Hematopoietic multipotent progenitor cell treated with erythropoietin and hydrocortisone succinate and interleukin-3 and kit ligand, for 4 days (in vitro differentiated cells): ENCODE measurements at places on chromosomes 3 and 15.

DNA sequence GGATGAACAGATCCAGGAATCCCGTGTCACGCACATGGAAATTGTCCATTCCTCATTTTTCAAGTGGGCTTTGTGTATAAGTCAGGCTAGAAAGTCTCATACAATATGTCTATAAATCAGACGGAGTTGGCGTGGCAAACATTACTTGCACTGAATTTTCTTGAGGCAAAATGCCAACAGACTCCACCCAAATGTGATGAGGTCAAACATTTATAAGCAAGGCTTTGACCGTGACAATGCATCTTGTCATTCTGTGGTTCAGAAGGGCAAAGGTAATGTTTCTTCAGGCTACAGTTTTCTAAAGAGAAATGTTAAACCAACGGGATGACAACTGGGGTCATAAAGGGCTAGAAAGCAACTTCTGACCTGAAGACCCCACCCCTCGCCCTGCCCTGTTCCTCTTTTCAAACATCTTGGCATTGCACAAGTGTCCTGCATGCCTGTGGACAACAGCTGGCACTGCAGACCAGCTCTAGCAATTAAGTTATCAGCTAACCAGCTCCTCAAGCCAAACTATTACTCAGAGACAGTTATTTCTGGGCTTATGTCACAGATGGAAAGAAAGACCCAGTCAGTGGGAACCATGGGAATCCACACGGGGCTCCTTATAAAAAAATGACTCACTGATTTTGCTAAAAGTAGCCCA lies 36.5 kb upstream of the SPTBN5 start:
- DNase-seq, result peak; percentile 44

- no peak for DNase-seq
Measured at GRCh38 chr15:25385986-25386385, 52.8 kb downstream of the UBE3A start.

- DNase-seq, result no peak
Measured at GRCh38 chr3:181354140-181354539, 357.6 kb upstream of the SOX2 start.

- no peak for DNase-seq
Measured at GRCh38 chr15:32982001-32982400, 212.5 kb downstream of the FMN1 start.

GRCh38 chr3:52225452-52226228 lies at the start of gene TLR9:
Gene TLR9 (minus strand): TSS chr3:52225645. CDS start chr3:52225529, 116 bp downstream.
- DNase-seq, result peak; percentile 81

DNA sequence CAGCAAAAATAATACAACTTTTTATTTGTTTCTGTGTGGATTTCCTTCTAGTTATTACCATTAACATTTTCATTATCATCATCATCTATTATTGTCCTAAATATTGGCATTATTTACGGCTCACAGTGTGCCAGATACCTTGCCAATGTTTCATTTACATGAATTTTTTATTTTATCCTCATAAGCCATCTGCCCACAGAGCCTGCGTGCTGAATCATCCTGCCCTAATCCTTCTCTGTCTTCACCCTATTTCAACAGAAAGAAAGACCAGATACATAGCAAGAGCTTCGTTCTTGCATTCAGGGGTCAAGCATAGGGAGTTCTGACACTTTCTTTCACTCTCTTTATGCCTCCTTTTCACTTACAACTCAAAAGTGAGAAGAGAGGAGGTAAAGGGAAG lies 82.0 kb downstream of the KCNMB2 start:
- peak; percentile 15 for DNase-seq

- no peak for DNase-seq
Measured at GRCh38 chr15:37941779-37942178, 7.3 kb downstream of the TMCO5A start.

GRCh38 chr15:98809273-98809672 lies 160.9 kb downstream of the IGF1R start:
- no peak for DNase-seq

- no peak for DNase-seq
Measured at GRCh38 chr3:188518416-188518815, 364.5 kb downstream of the LPP start.

DNA sequence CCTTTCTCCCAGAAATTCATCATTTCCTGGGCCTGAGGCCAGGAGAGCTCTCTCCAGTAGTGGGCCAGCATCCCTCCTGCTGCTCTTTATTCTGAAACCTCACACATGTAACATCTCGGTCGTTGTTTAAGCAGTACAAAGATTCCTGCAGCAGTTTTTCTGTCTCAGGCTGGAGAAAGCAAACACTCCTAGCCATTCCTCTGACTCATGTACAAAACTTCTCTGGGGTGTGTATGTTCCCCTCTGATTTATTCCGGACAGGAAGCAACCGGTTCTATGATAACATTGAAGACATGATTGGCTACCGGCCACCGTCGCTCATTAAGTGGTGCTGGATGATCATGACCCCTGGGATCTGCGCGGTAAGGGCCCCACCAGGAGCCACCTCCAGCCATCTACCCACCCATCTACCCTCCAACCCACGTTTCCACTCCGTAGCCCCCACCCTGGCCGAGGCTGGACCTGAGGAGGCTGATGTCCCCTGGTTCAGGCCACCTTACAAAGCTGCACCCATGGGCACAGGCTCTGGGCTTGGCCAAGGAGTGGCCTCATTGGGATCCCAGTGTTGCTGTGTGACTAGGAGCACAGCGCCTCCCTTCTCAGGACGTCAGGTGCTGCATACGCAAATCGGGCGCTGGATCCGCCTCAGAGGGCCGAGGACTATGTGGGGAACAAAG lies 58.6 kb upstream of the SLC6A1 start:
- DNase-seq, result no peak

DNA sequence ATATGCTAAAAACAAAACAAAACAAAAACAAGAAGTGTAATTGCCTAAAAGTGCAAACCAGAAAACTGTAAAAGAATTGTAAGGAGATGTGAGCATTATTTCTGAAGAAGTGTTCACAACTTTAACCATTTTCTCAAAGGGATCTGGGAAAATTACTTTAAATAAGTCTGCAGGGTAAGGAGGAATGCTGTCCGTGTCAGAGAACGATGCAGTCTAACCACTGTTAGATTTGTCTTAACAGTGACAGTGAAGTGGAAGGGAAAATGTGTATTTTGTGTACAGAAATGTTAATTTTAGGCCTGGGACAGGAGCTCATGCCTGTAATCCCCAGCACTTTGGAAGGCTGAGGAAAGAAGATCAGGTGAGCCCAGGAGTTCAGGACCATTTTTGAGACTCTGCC lies 95.7 kb downstream of the DLG1 start:
- DNase-seq, result no peak

DNA sequence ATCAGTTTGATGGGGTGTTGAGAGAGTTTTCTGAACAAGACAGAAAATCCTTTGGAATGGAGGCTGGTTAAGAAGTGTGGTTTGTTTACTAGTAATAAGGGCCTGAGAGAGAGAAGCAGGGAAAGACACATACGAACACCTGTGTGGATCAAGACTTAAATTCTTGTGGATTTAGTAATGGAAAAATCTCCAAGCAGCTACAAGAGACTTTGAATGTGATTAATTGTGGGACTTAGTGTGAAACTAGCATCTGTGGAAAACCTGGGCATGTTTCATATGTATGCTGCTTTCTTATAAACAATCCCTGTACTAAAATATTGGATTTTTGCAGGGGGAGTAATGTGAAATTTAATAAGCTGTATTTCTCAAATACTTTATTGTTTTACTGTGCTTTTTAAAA lies 399.1 kb downstream of the SI start:
- no peak for DNase-seq

GRCh38 chr15:25987638-25988037 lies 124.5 kb upstream of the ATP10A start:
- DNase-seq, result no peak

- DNase-seq, result no peak
Measured at GRCh38 chr15:77862651-77863104, 214.8 kb downstream of the TBC1D2B start.

- DNase-seq, result peak; percentile 46
Measured at GRCh38 chr3:182959474-182960350, 20.6 kb downstream of the DCUN1D1 start.

- DNase-seq, result no peak
Measured at GRCh38 chr3:21517184-21517583, 233.8 kb downstream of the ZNF385D start.

DNA sequence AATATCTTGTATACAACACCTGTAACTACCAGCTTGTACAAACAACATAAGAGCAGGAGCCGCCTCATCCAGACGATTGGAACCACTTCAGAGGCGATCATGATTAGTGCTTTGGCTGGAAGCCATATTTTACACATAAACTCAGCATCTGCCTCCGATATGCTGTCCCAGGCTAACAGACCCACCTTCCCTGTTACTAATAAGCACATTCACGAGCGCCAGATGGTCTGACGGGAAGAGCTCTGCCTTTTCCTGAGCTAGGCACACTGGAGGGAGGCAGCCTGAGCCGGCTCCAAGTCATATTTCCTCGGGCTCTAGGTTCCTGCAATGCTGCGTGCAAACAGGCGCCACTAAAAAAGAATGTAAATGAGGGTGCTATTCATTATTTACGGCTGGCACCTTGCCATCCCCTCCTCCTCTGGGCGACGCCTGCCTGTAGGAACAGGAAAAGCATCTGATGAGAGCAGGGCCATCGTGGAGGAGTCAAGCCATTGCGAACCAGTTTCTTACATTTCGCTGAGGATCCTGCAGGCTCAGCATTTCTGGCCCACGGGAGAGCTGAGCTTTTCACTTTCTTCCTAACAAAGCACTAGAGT lies 98.2 kb downstream of the ANXA2 start:
- DNase-seq, result no peak

DNA sequence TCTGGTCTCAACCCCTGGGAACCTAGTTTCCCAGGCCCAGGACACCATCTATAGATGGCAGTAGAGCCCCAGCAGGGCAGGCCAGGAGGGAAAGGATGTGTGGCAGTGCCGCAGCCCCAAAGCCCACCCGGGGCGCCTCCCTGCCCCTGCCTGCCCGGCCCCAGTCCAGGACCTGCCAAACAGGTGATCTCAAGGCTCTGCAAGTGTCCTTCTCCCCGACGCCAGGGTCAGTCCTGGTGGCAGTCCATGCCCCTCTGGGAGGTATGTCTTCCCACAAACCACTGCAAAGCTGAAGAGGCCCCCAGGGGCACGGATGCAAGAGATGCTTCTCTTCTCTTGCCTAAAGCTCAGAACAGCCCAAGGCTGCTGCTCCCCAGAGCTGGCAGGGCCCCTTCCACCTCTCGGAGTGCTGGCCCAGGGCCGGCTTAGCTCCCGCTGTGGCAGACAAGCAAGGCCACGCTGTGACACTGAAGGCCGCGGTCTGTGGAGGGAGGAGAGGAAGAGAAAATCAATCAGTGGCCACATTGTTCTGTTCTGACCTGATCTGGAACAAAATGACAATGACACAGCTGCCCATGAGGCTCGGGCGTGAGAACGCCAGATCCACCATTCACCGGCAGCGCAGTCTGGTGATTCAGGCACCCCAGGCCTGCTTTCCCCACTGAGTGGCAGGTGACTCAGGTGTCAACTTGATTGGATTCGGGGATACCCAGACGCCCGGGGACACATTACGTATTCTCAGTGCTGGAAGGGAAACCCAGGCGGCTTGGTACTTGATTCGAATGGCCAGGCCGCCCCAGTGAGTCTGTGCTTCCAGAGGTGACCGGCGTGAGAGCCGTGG lies 34.0 kb downstream of the KLHL25 start:
- DNase-seq, result no peak

GRCh38 chr3:126146525-126147146 lies 33.8 kb downstream of the ALDH1L1 start:
- no peak for DNase-seq

DNA sequence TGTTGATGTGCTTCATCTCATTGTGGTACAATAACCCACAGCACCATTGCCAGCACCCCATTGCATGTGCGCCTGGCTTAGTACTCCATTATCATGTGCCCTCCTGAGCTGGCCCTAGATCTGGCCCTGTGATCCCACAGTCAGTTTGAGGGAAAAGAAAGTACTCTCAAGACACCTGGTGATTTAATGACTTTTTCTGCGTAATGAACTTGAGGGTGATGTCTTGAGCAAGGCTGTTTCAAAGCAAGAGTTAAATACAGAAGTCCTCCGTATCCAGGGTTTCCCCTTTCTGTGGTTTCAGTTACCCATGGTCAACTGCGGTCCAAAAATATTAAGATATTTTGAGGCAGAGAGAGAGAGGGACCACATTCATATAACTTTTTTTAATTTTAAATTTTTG lies 16.3 kb downstream of the C3orf20 start:
- DNase-seq, result peak; percentile 55

- peak; percentile 28 for DNase-seq
Measured at GRCh38 chr3:23944007-23944783, 891 bp upstream of the NR1D2 start.

DNA sequence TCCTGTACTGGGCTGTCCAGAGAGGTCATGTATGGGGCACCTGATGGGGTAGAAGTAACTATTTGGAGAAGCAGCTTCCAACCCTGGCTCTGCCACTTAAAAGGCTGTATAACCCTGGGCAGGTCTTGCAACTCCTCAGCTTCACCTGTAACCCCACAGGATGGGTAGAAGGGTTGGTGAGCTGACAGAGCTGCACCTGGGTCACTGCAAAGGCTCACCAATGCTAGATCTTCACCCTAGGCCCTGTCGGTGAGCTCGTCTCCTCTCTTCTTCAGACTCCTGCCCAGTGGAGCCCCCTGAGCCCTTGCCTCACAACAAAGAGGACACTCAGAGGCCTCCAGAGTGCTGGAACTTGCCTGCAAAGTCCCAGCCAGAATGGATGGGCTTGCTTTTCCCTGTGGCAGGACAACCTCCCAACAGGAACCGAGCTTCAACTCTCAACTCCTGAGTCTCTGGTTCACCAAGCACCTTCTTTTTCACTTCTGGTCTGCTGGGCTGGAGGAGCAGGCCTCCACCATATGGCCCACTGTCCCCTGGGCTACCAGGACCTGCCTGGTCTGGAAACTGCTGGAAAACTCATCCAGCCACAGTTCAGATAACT lies 45.9 kb downstream of the XXYLT1 start:
- no peak for DNase-seq

- DNase-seq, result no peak
Measured at GRCh38 chr15:96699871-96700401, 369.4 kb downstream of the NR2F2 start.

GRCh38 chr3:181103605-181104004 lies 114.1 kb upstream of the DNAJC19 start:
- peak; percentile 56 for DNase-seq

- no peak for DNase-seq
Measured at GRCh38 chr3:165800970-165801369, 36.3 kb downstream of the BCHE start.

DNA sequence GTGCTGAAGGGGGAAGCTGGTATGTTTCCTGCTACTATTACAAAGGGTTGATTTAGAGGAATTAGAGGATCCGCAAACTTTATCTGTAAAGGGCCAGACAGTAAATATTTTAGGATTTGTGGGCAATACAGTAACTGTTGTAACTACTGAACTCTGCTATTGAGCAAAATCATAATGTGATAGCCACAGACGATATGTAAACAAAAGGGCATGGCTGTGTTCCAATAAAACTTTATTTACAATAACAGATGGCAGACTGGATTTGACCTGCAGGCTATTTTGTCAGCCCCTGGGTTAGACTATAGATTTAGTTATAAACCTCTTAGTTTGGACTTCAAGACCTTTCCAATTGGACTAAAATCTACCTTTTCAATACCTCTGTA lies 27.8 kb upstream of the KCNMB2 start:
- no peak for DNase-seq
